ENCODE measurements at places on chromosomes 12 and 14. TPM values are rescaled to one million over a fixed set of nuclear protein-coding genes. Genes with fewer than 3 reads are reported as not detected.

Gene KRT79
- not detected for total RNA-seq

Gene RASSF3
- 11.2 TPM for total RNA-seq

Gene GTF2A1
- total RNA-seq, result 11.1 TPM

Gene IL31
- not detected for total RNA-seq

Gene SDS
- total RNA-seq, result 680 TPM

Gene SCARB1
- 170 TPM for total RNA-seq

Gene EXOC3L4
- 81.5 TPM for total RNA-seq

Gene PLCZ1
- not detected for total RNA-seq

Gene TSPAN11
- total RNA-seq, result 0.93 TPM

Gene NTF3
- 4.6 TPM for total RNA-seq

Gene CCDC175
- not detected for total RNA-seq

Gene SIX4
- total RNA-seq, result 0.10 TPM

Gene DNAJC22
- 42.3 TPM for total RNA-seq

Gene USP15
- 37.0 TPM for total RNA-seq

Gene TOGARAM1
- total RNA-seq, result 5.9 TPM

Gene ADAMTS20
- total RNA-seq, result not detected

Gene AKAP3
- 1.6 TPM for total RNA-seq

Gene ALX1
- total RNA-seq, result not detected

Gene SELPLG
- total RNA-seq, result 2.4 TPM

Gene CPNE6
- 0.40 TPM for total RNA-seq

Gene PCED1B
- 1.2 TPM for total RNA-seq

Gene MARK3
- total RNA-seq, result 26.5 TPM

Gene RPGRIP1
- 0.23 TPM for total RNA-seq

Gene GALNT9
- total RNA-seq, result not detected

Gene LRRIQ1
- total RNA-seq, result not detected

Gene GLIPR1L1
- total RNA-seq, result not detected

Gene CYP46A1
- 1.5 TPM for total RNA-seq

Gene GALNT8
- total RNA-seq, result not detected

Gene ACYP1
- 3.2 TPM for total RNA-seq

Gene POTEG
- not detected for total RNA-seq

Gene ABCC9
- 65.9 TPM for total RNA-seq

Gene SLC24A4
- 0.20 TPM for total RNA-seq

Gene HOXC9
- total RNA-seq, result not detected

Gene ASCL1
- total RNA-seq, result not detected

Gene LRRK2
- total RNA-seq, result 7.0 TPM

Gene KRT3
- total RNA-seq, result not detected

Gene GALNT6
- 1.7 TPM for total RNA-seq

Gene SLC10A1
- 117 TPM for total RNA-seq

Gene OR6C2
- not detected for total RNA-seq

Gene DIO2
- 0.10 TPM for total RNA-seq

Gene UNC79
- 0.03 TPM for total RNA-seq

Gene TMEM63C
- total RNA-seq, result 0.35 TPM

Gene LBHD2
- total RNA-seq, result not detected

Gene ERO1A
- total RNA-seq, result 40.5 TPM

Gene KRT71
- total RNA-seq, result not detected

Gene ASIC1
- total RNA-seq, result 0.28 TPM

Gene CLEC6A
- not detected for total RNA-seq

Gene ANG
- 685 TPM for total RNA-seq

Gene SIRT4
- total RNA-seq, result 3.4 TPM

Gene GPD1
- total RNA-seq, result 129 TPM

Gene CALCOCO1
- 43.8 TPM for total RNA-seq

Gene MYL2
- not detected for total RNA-seq

Gene PLBD1
- total RNA-seq, result 2.5 TPM

Gene RNASE2
- total RNA-seq, result 0.33 TPM

Gene PKP2
- total RNA-seq, result 21.4 TPM

Measured in left lobe of liver (tissue), 2 donors.